Esophagus squamous epithelium (tissue), 5 donors: ENCODE measurements at places on chromosomes 5 and 9. TPM values are rescaled to one million over a fixed set of nuclear protein-coding genes. Genes with fewer than 3 reads are reported as not detected.

Gene PTGR1
- 163 TPM for total RNA-seq

Gene NKD2
- 1.3 TPM for total RNA-seq

GRCh38 chr5:32692036-32692746, 18.9 kb upstream of the NPR3 start:
- no peak for DNase-seq

DNA sequence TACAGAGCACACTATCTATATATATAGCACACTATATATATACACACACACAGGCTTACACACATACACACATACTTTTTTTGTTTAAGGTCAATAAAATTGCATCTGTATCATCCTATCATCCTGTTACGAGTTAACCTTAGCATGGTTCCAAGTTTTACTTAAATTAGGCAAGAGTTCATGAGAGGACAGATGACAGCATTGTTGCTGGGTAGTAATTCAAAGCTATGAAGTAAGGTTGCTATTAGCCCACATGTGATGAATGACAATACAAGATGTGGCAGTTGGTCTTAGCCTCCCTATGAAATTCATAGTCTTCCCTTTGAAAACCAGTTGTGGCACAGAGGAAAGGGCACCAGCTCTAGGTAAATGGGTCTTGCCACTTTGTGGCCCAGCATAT, 438.1 kb downstream of the ACTL7B start:
- no peak for DNase-seq

DNA sequence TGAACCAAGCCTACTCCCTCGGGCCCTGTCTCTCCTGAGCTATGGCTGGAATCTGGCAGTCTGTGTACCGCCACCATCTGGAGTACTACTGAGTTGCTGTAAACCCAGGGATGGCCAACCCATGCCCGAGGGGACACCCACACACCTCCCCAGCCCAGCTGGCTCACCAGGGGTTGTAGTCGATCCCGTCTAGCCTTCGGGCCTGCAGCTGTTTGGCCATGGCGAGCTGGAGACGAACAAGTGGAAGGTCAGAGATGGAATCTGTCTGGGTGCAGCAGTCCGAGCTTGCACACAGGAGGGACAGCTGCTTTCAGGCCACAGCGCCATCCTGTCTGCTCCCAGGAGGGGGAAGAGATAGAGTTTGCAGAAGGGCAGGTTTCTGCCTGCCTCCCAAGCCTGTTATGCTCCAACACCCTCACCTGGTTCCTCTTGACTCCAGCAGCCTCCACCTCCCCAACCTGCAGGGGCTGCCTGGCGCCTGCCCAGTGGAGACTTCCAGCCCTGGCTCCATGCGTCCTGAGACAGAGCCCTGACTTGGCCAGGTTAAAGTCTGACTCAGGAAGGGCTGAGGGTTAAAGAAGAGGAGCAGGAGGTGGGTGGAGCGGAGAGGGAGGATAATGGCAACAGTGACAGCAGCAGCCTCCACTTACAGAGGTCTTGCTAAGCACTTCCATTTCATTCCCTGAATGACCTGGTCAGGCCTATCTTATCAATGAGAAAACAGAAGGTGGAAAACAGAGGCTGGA, 15.8 kb upstream of the SPOUT1 start:
- DNase-seq = no peak

Gene ACTBL2
- not detected for total RNA-seq

GRCh38 chr9:114880291-114880745, 50.1 kb downstream of the TNFSF8 start:
- DNase-seq = no peak

Gene LCP2
- total RNA-seq = 12.4 TPM

GRCh38 chr5:151600069-151600665, 9.0 kb upstream of the FAT2 start:
- no peak for DNase-seq
